ENCODE measurements at places on chromosomes 1 and 21. TPM values are rescaled to one million over a fixed set of nuclear protein-coding genes. Genes with fewer than 3 reads are reported as not detected.

OPRD1 gene
- not detected for polyA plus RNA-seq

NCDN gene
- polyA plus RNA-seq = 24.8 TPM

CD5L gene
- not detected for polyA plus RNA-seq

AUNIP gene
- polyA plus RNA-seq = 52.3 TPM

SMYD2 gene
- 39.9 TPM for polyA plus RNA-seq

PCSK9 gene
- 43.9 TPM for polyA plus RNA-seq

SRSF11 gene
- 203 TPM for polyA plus RNA-seq

ANGPTL3 gene
- polyA plus RNA-seq = not detected

LRRC3 gene
- polyA plus RNA-seq = not detected

DVL1 gene
- 136 TPM for polyA plus RNA-seq

RHOU gene
- polyA plus RNA-seq = not detected

SLC25A34 gene
- 0.57 TPM for polyA plus RNA-seq

BSND gene
- polyA plus RNA-seq = not detected

PTTG1IP gene
- polyA plus RNA-seq = 86.9 TPM

KCNJ15 gene
- 0.20 TPM for polyA plus RNA-seq

ARHGEF19 gene
- polyA plus RNA-seq = 17.1 TPM

PLD5 gene
- not detected for polyA plus RNA-seq

WNT3A gene
- not detected for polyA plus RNA-seq

TMEM52 gene
- polyA plus RNA-seq = 17.2 TPM
